Thyroid gland (tissue), 4 donors: ENCODE measurements at places on chromosomes 2 and 18.

DNA sequence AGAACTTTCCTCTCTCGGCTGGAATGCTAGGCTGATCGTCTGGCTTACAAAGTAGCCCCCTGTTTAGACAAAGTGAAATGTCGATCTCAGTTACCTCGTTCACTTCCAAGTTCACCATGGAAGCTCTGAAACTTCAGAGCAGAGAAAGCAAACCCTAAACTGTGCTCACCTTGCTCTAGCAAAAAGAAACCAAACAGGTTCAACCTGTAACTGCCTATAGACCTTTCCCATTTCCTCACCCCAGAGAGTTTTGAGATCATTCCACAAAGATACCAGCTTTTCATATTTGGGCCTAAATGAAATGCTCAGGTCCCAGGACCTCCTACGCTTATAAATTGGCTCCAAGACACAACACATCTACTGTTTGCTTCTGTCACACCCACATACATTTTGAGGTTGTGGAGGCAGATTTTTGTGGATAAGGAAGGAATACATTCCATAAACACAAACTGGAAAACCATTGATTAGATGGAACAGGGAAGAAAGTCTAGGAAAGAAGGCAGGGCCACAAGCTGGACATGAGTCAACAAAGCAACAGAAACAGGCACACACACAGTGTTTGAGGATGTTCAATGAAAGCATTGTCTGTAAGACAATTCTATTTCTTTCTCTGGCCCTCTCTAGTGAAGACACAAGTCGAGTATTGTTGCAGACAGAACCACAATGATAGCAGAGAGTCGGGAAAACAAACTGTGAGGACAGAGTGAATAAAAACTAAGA lies 52.8 kb upstream of the TGIF1 start:
- no peak for DNase-seq

DNA sequence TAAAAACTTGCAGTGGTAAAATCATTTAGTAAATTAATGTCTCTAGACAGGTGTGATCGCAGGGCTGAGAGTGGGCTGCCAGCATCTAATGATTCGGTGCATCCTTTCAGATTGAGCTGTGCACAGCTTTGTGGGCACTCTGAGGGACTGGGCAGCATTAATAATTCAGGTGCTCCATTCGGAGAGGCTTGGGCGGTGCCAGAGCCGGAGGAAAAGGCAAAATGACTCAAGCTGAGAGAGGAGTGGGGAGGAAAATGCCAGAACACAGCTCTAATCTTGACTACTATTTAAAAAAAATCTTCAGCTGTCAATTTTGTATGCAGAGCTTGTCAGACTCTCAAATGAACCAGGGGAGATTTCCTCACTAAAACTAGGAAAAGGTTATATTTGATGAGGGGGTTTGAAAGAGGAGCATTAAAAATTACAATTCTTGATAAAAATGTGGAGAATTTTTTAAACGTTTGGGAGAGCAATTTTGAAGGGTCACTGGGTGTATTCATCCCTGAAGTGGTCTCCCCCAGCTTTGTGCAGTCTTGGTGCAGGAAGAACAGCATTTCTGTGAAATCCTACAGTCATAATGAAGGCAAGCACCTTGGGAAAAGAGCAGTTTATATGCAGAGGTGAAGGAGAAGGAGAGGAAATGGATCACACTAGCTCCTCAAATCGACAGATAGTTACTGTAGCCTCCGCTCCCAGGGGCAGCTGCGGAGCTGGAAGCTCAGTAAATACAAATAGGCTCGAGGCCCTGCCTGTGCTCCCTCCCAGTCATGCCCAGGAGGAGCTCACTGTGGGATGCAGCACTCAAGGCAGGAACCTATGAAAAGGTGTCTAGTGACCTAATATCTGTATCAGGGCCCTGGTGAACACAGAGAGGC lies 535.4 kb upstream of the RAB6C start:
- DNase-seq: no peak

DNA sequence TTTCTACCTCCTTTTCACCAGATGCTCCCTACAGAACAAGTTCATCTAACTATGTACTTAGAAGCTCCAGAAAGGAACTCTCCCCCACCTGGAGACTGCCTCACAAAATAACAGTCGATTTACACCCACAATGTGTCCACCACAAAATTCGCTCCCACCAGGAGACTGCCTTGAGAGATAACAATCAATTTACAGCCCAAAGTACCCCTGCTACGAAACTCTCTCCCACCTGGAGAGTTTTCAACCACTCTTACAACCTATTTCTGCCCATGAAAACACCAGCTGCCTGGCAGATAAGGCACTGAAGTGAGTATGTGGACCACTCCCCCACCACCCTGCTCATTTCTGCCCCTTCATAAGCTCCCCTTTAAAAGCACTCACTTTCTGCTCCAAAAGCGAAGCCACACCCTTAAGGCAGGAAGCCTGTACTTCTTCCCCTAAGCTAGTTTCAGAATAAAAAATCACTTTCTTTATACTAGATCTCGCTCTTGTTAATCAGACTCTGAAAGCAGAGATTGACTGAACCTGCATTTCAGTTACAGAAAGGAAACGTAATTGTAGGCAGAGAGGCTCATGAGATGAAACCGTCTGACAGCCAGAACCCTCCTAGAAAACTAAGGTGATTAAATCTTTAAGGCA lies 94.4 kb upstream of the RBBP8 start:
- no peak for DNase-seq

DNA sequence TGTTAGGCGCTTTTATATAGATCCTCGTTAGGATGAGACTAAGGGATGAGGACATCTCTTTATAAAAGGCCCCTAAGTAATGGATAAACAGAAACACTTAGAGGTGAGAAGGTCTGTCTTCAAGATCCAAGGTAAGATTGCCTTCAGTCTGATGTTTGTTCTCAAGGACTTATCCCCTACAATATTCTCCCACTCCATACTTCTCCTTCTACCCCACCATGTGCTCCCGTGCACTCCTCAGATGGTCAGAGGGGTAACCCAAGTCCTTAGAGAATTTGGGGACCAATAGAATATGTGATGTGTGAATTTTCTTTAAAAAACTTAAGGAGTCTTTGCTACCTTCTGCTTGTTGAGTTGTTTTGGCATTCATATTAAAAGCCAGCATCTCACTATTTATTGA lies 23.1 kb downstream of the FOSL2 start:
- DNase-seq: no peak

DNA sequence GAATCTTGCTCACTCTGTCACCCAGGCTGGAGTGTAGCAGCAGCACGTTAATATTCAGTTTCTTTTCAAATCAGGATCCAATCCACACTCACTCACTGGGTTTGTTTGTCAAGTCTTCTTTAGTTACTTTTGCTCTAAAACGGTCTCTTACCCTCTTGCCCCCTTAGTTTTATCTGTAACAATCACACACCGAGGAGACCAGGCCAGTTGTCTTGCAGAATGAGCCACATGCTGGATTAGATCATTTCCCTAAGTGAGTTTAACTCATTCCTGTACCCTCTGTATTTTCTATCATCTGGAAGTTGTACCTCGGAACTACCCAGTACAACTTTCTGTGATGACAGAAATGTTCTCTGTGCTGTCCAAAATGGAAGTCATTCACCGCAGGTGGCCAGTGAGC lies 20.7 kb upstream of the TOGARAM2 start:
- no peak for DNase-seq

- no peak for DNase-seq
These were observed 249.3 kb upstream of the MYT1L start for GRCh38 chr2:2580341-2580740.

GRCh38 chr2:98445683-98446581 lies 1.3 kb downstream of the INPP4A start:
- DNase-seq: no peak

GRCh38 chr2:211237586-211238275 lies 681.3 kb downstream of the CPS1 start:
- DNase-seq: no peak

DNA sequence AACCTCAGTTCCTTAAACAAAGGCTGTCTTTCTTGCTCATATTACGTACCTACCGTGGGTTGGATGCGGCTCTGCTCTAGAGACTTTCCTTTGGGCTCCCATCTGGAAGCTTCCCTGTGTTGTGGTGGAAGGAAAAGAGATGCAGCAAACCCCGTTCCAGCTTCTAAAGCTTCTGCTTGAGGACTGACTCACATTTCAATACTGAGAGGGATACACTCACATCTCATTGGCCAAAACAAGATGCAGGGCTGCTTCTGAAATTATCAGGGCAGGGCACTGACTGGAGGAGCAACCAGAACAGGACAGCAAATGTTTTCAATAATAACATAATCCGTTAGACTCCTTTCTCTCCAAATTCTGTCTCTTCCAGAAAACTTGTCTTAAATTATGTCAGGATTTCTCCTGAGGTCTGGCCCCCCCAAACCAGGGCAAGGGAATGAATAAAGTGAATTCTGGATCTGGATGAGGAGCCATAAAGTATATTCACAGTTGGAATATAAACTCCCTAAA lies 4.5 kb upstream of the MYO5B start:
- no peak for DNase-seq

GRCh38 chr2:76998704-76999103 lies 523.5 kb downstream of the LRRTM4 start:
- no peak for DNase-seq

DNA sequence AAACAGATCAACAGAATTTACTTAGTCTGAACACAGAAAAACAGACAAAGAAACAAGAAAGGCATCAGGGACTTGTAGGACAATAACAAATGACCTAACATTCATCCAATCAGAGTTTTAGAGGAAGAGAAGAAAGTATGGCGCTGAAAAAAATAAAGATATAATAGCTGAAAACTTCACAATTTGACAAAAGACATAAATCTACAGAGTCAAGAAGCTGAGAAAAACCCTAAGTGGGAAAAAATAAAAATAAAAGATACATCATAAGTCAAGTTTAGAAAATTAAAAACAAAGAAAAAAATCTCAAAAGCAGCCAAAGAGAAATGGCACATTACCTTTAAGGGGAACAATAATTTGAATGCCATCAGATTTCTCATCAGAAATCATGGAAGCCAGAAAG lies 7.7 kb downstream of the LDAH start:
- DNase-seq: no peak

DNA sequence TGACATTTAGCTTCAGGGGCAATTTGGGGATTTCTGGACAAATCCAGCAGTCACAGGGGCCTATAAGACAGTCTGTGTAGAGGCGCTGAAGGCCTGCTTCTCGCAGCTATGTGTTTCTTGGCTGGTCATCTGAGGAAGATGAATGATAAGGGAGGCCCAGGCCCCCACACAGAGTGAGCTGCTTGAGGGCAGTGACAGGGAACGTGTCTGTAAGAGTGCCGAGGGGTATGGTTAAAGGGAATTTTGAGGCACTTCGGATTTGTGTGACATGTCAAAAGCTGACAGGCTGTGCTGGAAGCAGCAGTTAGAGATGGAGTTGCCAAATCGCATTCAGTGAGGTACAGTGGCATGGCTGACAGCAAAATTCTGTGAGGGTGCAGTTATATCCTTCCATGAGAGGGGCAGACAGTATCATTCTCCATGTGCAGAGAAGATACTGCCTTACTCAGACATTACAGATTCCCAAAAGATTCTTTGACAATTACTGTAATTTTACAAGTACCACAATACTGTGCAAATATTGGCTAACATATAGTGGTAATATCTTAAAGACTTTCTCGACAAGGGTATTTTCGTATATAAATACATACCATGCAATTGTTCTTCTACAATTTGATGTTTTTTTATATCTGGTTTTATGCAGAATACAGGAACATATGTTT lies 74.0 kb downstream of the CERS6 start:
- DNase-seq: no peak

DNA sequence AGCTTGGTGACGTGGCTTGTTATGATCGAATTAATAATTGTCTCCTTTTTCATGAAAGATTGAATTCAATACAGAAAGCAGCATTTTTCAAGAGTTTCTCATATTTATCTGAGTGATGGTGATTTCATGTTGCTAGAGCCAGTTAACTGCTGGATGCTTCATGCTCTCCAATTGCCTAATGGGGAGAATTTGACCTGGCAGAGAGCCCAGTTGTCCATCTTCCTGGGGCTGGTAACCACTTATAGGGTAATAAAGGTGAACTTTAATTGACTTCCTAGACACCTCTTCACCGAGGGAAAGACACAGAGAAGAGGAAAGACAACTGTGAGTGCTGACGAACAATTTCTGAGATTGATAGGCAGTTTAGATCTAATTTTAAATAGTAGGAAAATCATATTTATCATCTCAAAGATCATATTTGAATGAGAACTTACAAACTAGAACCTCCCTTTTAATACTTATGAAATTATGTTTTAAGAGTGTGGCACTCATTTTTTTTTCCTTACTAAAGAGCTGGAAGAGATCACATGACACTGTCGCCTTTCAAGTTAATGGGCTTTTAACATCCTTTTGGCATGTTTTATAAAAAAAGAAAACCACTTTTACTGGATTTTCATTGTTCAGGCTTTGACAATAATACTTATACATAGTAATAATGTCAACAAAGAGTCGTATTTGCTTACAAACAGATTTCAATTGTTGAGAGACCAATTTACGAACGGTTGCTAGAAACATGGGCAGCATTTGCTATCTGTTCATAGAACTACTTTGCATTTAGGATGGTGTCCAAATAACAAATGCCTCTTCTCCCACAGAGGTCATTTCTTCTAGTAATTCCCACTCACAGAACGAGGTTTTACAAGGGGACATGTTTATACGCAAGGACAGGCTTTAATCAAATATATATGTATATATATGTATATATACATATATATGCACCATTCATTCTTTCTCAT lies 153.3 kb downstream of the RAPGEF4 start:
- DNase-seq: no peak

- no peak for DNase-seq
These were observed 150.4 kb upstream of the CYRIA start for GRCh38 chr2:16816016-16816415.

DNA sequence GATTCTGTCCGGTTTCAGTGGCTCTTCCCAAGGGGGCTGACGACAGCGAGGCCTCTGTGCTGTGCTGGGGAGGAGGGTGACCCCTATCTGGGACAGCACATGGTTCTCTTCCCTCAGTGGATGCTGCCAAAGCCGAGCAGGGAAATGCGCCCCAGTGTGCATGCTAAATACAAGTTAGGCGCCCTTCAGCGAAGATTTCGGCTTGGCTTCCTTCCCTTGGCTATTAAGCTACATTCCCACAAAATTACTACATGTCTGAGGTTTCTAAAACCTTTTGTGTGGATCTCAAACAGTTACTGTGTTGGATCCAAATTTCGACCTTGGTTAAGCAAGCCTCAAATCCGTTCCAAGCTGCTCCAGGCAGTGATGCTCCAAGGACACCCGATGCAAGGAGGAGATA lies 440.3 kb downstream of the NRXN1 start:
- DNase-seq: no peak
